Hematopoietic multipotent progenitor cell treated with erythropoietin and hydrocortisone succinate and interleukin-3 and kit ligand, for 4 days (in vitro differentiated cells): ENCODE measurements at places on chromosomes 2 and 18.

GRCh38 chr2:181626671-181627070, 30.2 kb downstream of the CERKL start:
- no peak for DNase-seq

GRCh38 chr2:228321015-228321414, 139.5 kb upstream of the SPHKAP start:
- no peak for DNase-seq

- peak; percentile 69 for DNase-seq
These were observed 271.3 kb downstream of the CYRIA start for GRCh38 chr2:16394072-16394985.

DNA sequence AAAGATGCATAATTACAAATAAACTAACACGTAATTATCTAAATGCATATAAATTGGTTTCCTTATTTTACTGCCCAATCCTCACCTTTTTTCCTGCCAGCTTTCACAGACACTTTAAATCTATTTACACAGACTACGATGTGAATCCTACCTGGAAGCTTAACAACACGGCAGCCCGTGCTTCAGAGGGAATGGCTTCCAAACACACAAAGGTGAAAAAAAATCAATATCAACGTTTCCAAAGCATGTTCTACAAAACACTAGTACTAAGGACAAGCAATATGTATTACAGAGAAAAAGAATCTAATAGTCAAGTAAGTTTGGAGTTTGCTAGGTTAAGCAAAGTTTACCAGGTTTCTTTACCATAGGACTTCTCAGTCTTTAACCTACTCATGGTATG, 4.4 kb downstream of the MAP4K3 start:
- DNase-seq, result no peak

DNA sequence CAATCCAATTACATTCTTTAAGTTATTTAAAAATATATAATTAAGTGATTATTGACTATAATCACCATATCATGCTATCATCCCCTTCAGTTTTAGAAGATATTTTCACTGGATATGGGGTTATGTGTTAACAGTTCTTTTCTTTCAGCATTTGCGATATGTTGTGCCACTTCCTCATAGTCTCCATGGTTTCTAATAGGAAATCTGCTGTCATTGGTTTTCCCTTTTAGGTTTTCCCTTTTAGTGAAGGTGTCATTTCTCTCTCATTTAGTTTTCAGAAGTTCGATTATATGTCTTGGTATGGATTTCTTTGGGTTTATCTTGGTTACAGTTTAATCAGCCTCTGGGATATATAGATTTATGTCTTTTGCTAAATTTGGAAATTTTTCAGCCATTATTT, 34.8 kb upstream of the EPG5 start:
- DNase-seq, result peak; percentile 33

- DNase-seq, result no peak
These were observed 5.7 kb upstream of the SPATS2L start for GRCh38 chr2:200300638-200301314.

GRCh38 chr2:46461709-46462171, 17.6 kb upstream of the TMEM247 start:
- peak; percentile 82 for DNase-seq

DNA sequence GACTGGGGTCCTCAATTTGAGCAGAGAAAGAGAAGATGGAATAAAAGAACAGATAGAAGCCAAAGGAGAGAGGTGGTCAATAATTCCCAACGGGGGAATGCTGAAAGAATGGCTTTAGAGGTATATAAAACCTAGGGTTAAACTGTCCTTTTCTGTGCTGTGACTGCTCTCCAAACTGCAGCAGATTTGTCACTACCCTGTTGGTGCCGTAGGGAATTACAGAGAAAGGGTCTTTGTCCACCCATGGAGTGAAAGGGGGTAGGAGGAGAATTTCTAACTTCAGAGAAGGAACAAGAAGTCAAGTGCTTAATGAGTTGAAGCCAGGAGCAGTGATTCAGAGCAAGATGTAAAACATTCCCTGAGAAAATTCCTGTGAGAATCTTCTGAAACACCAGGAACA, 486.5 kb downstream of the NUP35 start:
- DNase-seq, result no peak

GRCh38 chr2:28420722-28421121, 28.1 kb downstream of the FOSL2 start:
- no peak for DNase-seq

DNA sequence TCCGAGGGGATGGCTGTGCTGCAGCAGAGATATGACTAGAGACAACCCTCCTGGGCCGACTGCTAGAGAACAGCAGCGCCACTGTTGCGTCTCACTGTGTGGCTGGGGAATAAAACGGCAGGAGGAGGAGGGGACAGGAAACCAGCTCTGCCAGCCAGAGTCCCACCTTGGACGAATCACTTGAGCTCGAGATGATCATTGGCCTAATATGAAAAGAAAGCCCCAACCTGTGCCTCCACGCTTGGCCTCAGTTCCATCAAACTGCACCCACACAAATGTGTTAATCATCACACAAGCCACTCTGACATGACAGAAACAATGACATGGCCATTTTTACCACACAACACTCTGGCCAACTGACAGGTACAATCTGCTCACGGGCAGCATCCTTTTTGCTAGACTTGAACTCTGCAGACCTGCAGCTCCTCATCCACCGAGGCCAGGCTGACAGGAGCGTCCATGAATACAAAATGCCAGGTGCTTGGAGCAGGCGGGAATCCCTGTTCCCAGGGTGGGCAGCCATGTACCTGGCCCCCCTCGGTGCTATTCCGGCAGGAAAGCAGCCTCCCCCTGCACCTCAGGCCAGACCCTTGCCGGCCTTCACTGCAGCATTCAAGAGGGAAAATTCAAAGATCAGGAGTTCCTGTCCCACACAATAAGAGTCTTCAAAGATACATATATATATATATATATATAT, 52.3 kb downstream of the PARD6G start:
- DNase-seq, result no peak

GRCh38 chr2:177029501-177029900, 183.1 kb upstream of the HNRNPA3 start:
- DNase-seq, result no peak

DNA sequence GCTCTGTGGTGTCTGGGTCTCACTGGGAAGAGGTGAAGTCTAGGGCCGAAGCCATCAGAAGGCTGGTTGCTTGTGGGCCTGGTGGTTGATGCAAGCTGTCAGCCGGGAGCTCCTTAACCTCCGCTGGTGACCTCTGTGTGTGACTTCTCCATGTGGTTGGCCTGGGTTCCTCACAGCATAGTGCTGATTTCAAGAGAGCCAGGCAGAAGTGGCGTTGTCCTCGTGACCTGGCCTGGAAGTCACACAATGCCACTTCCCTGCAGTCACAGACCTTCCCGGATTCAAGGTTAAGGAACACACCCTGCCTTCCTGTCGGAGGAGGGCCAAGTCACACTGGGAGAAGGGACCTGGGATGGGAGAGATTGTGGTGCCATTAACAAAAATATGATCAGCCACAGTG, 303.7 kb upstream of the HS6ST1 start:
- no peak for DNase-seq

DNA sequence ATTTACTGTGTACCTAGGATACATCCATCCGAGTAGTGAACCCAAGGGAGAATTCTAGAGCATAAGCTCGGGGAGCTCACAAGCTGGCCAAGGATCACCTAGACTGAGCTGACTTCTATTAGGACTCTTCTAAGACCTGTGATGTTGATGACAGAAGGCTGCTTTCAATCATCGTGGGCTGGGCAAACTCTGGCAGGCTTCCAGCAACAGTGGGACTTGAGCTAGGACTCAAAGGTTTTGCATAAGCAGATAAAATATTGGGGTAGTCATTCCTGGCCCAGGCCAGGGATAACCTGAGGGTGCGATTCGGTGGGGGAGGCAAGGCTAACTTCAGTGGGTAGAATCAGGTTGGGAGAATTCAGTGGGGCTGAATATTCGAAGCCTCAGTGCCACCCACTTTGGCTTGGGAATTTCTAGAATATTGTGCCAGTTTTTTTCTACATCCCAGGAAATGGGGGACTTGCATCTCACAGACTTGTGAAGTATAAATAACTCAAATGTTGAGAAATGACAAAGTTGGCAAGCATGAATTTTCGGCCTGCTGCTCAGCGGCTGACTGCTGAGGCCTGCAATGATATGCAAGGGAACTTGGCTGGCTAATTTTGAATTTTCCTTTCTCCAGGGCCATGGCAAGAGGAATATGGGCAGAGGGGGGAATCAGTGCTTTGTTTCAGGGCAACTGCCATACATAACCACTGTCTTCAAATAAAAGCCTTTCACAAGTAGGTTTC, 274.3 kb downstream of the PRKCE start:
- peak; percentile 41 for DNase-seq

DNA sequence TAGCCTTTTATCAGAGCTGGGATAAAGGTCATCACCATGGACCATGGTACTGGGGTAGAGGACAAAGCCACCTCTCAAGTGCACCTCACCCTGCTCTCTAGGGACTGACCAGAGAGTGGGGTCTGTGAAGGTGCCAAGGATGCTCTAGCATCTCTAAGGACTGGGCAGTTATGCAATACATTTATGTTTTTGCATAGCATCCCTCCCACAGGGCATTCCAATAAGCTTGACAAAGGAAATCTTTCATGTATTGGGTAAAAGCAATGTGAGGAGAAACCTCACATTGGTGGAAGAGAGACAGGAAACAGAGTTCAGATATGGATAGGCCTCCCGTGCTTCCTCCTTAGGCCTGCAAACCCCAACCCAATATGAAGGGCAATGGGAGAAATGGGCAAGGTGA, 31.6 kb downstream of the STK39 start:
- no peak for DNase-seq

DNA sequence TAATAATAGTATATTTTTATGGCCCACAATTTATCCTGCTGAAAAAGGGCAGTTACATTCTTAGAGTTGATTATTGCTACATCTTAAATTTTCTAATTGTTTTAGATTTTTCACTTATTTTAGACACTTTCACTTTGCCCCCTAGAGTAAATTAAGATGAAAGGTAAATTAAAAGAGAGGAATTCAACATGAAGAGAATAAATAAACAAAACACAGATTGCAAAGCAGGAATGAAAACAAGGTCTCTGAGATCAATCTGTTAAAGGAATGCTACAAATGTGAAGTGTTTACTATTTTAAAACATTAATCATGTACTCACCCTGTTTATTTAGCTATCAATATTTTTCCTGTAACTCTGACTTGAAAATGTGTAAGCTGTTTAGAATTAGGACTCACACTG, 113.5 kb upstream of the ETAA1 start:
- DNase-seq, result no peak

DNA sequence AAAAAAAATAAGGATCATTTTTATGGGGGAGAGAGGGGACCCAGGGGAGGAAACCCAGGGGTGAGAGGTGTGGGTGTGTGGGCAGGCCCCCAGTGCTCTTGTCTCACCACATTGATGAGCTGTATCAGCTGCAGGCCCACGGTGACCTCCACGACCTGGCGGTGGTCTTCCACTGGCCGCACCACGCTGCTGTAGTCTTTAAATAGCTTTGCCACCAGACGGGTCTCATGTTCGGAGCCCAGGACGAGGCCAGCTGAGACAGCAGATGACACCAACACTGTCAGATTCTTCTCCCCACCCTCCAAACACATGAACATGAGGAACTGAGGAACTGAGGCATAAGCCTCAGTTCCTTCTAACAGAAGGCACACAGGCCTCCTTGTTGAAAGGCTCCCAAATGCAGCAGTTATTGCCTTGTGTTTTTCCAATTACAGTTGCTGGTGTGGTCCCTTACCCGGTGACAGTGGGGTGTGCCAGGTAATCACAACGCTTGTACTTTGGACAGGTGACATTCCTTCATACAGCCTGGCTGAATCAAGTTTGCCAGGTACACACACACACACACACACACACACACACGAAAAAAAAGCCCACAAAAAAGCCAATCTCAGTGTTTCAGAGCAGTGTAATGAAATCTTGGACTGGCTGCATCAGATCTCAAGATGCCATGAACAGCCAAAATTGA, 4.7 kb downstream of the CHRNA1 start:
- no peak for DNase-seq

GRCh38 chr2:180208841-180209240, 201.7 kb upstream of the CWC22 start:
- DNase-seq, result no peak

- no peak for DNase-seq
These were observed 27.0 kb downstream of the MAPRE3 start for GRCh38 chr2:26997394-26997793.

DNA sequence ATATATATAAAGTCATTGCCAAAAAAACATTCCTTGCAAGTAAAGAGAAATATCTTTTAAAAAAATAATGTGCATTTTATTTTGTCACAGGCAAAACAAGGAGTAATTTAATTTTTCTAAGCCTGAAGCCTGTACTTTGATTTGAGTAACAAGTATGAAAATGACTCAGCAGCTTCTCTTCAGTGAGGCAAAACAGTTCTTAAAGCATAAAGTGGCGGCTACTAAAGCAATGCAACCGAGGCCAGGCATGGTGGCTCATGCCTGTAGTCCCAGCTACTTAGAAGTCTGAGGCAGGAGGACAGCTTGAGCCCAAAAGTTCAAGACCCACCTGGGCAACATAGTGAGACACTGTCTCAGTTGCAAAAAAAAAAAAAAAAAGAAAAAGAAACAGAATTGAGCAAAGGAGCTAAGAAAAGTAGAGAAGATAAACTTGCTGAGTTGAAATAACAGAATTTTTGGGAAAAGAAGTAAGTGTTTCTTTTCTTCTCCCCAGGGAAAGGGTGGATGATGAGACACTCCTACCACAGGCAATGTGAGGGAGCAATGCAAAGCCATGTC, 29.6 kb downstream of the DOK1 start:
- DNase-seq, result peak; percentile 47

- no peak for DNase-seq
These were observed 731.2 kb downstream of the TDRD15 start for GRCh38 chr2:21854938-21855337.
